Endothelial cell (in vitro differentiated cells): ENCODE measurements at places on chromosomes 12 and 14. TPM values are rescaled to one million over a fixed set of nuclear protein-coding genes. Genes with fewer than 3 reads are reported as not detected.

LRRK2 gene
- total RNA-seq: 0.26 TPM

CIROP gene
- total RNA-seq: not detected

NOPCHAP1 gene
- 14.3 TPM for total RNA-seq

C12orf42 gene
- 0.77 TPM for total RNA-seq

TGM1 gene
- total RNA-seq: 1.7 TPM

OAS2 gene
- 0.41 TPM for total RNA-seq

CCND2 gene
- 88.1 TPM for total RNA-seq

RDH12 gene
- total RNA-seq: 0.44 TPM

PUS7L gene
- total RNA-seq: 15.4 TPM

C12orf50 gene
- not detected for total RNA-seq

SMIM41 gene
- not detected for total RNA-seq

KCNJ8 gene
- total RNA-seq: 0.23 TPM

SERPINA5 gene
- 0.26 TPM for total RNA-seq

SOAT2 gene
- total RNA-seq: not detected

TRHDE gene
- total RNA-seq: 0.54 TPM

GDF3 gene
- total RNA-seq: 77.7 TPM

TRAF3 gene
- total RNA-seq: 9.7 TPM

IAPP gene
- total RNA-seq: not detected

HAL gene
- 1.1 TPM for total RNA-seq

TMEM117 gene
- 0.80 TPM for total RNA-seq

EIF2S3B gene
- total RNA-seq: 7.6 TPM

CACNA1C gene
- total RNA-seq: 11.1 TPM

B3GNT4 gene
- total RNA-seq: 0.38 TPM

MYBPC1 gene
- not detected for total RNA-seq

OTOGL gene
- total RNA-seq: 0.31 TPM

ANKRD33 gene
- total RNA-seq: 0.31 TPM

FAM90A1 gene
- total RNA-seq: not detected

GLRX5 gene
- total RNA-seq: 40.3 TPM
